ENCODE measurements at places on chromosomes 2 and 18.

GRCh38 chr2:118112771-118113334, 24.6 kb downstream of the INSIG2 start:
- DNase-seq = no peak

DNA sequence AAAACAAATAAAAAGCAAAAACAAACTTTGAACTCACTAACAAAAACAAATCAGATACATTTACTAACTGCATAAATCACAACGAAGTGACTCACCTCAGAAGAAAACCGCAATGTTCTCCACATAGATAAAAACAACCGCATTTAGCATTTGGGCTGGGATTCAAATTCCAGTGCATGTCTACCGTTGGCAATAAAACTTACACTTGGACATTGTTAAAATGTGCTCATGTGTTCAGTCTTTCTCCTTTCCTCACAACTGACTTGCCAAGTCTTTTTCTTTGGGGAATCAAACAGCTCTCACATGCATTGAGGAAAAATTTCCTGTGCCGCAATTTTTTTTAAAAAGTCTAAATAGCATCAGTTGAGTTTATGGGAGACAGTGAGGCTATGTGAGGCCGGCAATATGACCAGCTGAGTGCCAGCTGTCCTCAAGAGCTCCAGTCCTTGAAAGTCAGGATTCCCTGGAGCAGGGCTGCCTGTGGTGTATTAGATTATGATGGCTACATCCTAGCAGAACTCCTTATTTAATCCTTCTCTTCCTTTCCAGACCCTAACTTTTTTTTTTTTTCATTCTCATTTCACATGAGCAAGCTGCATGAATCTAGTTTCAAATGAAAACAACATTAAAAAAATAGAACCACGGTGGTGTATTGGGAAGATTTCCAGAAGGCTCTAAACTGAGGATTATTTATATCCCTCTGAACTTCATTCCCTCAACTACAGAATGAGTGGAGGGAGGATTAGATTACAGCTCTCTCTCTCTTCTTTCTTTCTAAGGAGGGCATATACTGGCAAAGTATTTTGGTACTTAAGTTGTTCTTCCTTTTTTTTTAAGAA, 70.2 kb upstream of the MEIS1 start:
- no peak for DNase-seq

- no peak for DNase-seq
Measured at GRCh38 chr2:227082286-227082685, 81.7 kb downstream of the COL4A4 start.

- DNase-seq = no peak
Measured at GRCh38 chr2:39018638-39019037, 102.2 kb downstream of the SOS1 start.

- peak; percentile 11 for DNase-seq
Measured at GRCh38 chr18:62982600-62983251, 267.4 kb downstream of the PHLPP1 start.

DNA sequence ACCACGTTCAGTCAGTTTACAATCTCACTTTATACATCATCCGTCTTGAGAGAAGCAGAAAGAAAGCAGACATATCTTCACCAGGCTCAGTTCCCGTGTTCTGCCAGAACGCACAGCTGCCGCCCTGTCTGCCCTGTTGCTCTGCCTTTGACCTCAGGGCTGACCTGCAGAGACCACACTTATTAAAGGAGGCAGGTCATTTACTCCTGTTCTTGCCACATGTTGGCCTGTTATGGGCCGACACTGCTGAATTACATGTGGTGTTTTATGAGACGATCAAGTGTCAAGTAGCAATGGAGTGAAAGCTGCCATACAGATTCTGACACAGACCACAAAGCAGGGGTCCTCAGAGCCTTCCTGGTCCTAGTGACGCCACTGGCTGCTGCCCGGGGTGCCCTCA, 232.2 kb downstream of the TTC32 start:
- DNase-seq = no peak

GRCh38 chr18:28666216-28666615, 489.3 kb upstream of the CDH2 start:
- DNase-seq = no peak

DNA sequence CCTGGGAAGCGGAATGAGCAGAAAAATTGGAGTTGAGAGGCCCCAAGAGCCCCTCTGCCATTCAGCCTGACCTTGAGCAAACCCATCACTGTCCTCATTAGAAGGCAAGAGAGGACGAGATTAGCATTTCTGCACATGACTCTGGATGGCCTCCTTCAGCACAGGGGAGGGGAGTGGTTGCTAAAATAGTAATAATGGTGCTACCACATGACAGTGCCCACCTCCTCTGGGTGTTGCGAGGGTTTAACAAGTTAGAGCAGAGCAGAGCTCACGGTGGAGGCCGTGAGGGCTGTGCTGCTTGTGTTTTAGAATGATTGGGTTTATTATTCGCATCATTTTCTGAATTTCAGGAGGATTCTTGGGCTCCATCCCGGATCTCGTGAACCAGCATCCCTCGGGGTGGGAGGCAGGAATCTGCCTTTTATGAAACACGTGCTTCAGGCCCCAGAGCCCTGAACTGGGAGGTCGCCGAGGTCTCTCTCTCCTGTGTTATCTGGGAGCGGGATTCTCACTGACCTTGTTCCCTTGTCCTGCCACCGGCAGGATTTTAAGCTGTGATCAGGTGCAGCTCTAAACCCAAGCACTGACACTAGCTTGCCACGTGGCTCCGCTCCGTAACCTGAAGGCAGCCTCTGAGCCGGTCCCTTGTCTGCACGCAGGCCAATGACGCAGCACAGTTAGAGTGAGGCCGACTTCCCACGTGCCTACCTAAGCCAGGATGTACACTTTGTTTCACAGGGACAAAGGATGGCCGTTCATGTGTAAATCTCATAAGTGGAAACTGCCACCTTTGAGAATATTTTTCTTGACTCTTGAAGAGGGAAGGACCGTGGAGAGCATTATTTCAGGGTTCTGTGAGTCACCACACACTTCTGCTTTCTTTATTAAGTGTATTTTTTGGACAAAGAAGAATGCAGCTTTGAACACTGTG, 142.3 kb downstream of the ACOXL start:
- no peak for DNase-seq

GRCh38 chr2:119485336-119486110, 38.8 kb downstream of the SCTR start:
- DNase-seq = no peak

- DNase-seq = no peak
Measured at GRCh38 chr2:74688881-74689280, 34.8 kb downstream of the SEMA4F start.

DNA sequence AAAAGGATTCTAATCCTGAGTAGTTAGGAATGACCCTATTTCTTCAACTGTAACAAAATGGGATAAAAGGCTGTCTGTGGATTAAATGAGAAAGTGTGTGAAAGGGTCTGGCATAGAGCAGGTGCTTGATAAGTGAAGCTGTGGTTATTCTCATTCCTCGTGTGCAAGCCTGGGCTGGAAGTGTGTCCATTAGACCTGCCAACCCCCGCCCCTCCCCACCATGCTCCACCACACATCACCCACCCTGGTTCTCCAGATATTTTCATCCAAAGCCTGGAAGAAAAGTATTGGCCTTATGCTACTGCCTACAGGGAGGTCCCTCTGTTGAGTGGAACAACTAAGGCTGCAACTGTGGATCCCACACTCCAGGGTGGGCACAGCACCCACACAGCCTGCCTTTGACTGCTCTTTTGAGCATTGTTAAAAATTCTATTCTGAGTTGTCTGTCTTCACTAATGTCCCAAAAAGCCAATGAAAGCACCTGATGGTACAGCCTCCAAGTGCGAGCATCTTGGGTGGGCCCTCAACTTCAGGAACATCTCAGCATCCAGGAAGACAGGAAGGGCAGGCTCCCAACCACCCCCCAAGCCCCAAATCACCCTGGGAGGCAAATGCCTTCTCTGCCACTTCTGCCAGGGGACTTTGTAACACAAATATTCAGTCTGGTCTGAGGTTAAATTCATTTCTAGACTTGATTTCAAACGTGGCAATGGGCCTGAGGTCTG, 102.8 kb upstream of the PPP1CB start:
- DNase-seq = no peak

- no peak for DNase-seq
Measured at GRCh38 chr2:240156435-240157146, 16.1 kb upstream of the OTOS start.

- no peak for DNase-seq
Measured at GRCh38 chr2:39538718-39539117, 101.6 kb upstream of the MAP4K3 start.

GRCh38 chr2:55093381-55093780, 43.1 kb upstream of the RTN4 start:
- no peak for DNase-seq

GRCh38 chr2:187900021-187900420, 345.8 kb upstream of the TFPI start:
- no peak for DNase-seq

DNA sequence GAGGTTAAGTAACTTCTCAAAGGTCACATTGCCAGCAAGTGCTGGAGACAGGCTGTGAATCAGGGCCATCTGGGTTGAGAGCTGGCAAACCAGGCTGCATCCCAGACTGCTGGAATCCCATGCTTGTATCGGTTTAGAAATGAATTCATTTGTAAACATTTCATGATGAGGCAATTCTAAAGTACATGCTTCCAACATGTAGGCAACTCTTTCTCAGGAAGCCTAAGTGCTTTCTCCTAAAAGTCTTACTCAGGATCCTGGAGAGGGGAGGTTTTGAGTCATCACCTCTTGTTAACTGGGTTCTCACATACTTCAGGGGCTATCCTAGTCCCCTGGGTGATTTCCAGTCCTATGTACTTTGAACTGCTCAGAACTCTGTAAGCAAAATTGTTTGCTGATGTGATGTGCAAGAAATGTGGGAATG, 416.5 kb downstream of the MEIS1 start:
- DNase-seq = no peak

DNA sequence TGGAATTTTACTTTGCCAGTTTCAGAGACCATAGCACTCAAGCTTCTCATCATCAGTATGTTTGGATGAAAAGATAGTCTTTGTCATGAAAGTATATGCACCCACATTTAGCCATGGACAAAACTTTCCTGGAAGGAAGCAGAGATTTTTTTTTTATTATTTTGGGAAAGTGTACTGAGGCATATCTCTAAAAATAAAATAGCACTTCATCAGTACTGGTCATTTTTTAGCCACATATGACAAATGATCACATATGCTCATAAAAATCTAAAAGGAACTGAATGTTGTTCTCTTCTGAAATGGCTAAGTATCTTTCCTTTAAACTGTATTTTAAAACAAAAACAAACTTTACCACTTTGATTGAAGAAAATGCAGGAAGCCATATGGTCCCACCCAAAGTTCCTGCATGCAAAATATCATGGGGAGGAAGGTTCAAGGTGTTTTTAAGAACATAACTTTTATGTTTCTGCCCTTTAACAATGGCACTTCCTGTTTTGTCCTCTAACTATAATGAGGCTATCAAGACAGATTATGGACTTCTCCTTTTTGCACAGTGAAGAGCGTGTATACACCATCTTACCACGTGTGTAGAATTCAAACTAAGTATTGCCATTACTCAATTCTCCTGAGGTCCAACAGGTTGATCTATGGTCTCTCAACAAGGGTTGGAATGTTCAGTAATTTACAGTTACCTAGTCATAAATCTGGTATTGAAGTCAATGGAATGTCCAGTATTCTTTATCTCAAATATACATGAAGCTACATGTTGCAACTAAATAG, 77.1 kb upstream of the SLC39A10 start:
- DNase-seq = no peak

GRCh38 chr2:57370882-57371585, 675.6 kb upstream of the VRK2 start:
- no peak for DNase-seq

DNA sequence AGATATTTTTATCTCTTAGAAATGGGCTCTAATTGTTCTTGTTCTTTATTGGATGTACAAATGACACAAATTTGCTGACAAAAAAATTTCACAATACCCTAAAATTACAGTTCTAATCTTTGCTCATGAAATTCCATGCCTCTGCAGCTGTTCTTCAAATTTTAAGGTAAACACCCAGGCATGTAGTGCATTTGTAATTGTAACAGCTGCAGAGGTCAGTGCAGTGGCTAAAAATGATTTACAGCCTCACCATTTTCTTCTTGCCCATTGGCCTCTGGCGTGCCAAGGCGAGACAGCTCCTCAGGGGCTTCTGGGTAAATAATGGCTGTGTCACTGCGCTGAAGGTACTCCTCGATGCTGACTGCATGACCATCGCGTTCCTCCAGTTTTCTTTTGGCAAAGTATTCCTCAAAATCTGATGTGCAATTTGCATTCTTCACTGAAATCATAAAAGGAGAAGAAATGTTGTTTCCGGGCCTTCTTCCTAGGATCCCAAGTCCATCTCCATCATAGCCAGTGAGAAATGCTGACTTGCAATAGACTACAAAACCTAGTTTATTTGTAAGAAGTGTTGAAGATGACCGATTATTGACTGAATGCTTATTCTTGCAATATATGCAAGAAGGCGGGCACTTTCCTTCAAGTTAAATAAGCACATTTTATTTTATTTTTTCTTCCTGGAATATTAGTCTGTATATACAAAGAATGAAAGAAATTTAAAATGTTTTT, 115.2 kb downstream of the ZEB2 start:
- no peak for DNase-seq

DNA sequence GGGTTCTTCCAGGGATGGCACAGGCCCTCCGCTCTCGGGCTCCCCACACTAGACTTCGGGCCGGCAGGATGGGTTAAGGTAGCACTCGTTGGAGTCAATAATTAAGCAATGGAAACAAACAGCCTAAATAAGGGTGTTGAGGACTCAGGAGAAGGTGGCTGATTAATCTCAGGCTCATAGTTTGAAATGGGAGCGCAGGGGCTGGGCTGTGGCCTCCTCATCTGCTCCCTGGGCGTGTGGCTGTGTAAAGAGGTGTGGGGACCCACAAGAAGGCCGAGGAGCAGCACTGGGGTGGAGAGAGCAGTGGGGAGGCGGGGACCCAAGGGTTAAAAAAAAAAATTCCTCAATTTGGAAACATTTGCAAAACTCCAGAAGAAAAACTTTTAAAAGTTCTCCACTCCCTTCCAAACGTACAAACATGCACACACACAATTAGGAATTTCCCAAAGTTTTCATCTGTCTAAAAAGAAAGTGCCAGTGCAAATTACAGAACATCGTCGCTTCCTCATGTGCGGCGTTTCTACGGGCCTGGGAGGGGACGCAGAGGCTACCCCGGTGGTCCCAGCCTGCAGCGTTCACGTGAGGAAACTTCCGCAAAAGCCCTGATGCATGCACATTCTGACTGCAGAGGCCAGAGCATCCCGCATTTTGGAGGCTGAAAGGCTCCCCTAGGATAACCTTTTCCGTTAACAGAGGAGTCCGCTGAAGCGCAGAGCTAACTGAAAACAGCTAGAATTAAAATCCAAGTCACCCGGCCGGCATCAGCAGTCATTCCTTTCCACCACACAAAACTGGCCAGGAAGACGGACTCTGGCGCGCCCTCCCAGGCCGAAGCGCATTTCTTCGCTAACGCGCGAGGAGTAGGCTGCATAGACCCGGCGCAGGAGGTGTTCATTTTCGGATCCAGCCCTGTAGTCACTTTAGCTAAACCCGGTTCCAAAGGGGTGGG, 1.0 kb upstream of the TUBB6 start:
- no peak for DNase-seq
